ENCODE measurements at places on chromosomes 3 and 15.
A peak's percentile ranks its signal among the peaks of the same experiment; 100 is the strongest.

GRCh38 chr3:156416846-156417558, 137.9 kb downstream of the SSR3 start:
- no peak for DNase-seq

DNA sequence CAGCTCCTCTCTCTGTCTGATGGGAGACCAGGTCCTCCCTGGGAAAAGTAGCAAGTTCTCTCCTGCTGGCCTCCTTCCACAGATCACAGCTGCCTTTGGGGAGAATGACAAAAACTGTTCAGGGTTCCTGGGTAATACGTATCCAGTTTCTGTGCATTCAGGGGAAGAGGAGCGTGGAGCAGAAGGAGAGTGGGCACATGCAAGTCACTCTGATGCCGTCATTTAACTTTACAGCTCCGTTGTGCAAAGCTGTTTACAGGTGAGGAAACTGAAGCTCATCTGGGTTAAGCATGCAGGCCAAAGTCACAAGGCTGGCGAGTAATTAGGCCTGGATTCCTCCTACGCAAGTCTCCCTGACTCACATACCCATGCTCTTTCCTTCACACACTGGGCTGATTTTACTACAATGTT, 7.5 kb upstream of the TM4SF1 start:
- DNase-seq, result no peak

DNA sequence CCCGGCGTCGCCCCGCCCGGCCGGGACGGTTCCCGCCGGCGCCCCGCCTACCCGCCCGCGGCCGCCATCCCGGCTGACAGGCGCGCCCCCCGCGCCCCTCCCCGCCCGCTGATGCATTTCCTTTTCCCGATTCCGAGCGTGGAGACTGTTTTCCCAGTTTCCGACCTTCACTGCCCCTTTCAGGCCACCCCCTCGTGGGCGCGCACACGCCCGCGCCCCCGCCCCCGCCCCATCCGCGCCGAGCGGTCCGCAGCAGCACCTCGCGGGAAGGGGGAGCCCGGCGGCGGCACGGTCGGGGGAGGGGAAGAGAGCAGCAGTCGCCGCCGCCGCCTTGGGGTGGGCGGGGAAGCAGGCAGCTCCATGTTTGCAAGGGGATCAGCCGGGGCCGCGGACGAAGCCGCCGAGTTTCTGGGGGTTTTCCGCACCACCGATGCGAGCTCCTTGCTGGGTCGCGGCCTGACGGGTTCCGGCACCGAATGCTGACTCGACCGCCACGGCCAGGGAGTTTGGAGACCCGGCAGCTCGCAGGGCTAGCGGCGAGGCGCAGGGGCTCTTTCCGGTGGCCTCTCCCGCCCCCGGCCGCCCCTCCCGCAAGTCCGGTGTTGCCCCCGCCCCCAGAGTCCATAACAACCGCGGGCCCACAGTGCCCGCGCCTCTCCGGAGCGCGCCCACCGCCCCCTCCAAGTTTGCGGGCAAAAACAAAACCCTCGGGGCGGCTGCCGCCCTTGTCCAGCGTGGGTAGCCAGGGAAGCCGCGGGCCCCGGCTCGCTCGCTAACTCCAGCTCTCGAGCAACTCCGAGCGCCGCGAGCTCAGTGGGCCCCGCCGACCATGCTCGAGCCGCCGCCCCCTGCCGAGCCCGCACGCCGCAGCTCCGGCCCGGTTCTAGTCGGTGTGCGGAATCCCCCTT, 3.2 kb upstream of the SIN3A start:
- peak; percentile 89 for DNase-seq

- DNase-seq, result peak; percentile 68
Measured at GRCh38 chr3:53255423-53255774, 423 bp downstream of the TKT start.

DNA sequence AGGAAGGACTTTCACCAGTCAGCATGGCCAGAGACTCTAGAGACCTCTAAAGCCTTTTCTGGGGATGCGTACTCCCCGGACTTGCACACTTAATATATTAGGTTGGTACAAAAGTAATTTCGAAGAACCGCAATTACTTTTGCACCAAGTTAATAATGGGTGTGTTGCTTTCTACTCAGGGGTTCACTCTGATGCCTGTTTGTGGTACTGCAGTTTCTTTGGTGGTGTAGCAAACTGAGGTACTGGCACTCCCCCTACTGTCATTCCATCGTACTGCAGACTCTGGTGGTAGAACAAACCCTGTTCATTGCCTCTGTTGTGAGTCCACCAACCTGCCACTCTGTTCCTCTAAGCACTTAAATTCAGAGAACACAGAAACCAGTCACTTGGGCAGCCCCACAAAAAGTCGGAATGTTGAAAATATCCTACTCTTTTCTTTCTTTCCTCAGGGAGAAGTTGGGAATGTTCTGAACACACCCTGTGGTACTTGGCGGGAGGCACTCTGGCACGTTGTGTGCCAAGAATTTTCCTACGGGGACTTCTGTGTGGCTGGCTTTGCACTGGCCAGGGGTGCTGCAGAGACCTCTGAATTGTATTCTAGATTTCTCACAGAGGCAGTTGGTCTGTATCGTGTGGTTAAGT, 46.3 kb downstream of the GABRG3 start:
- DNase-seq, result no peak

DNA sequence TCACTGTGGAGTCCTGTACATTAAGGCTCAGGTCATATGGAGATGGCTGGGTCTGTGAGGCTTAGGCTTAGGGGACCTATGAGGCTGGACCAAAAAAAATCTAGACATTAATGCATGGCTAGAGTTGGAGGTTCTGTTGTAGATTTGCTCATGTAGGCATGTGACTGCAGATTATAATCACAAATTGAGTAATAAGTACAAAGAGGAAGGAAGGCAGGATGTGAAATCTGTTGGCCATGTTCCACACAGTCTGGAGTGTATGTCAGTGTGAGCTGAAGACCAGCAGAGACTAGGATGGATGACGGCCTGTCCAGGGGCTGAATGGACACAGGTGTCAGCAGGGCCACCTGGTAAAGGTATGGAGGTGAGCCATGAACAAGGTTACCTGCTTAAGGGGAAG, at the start of gene ST3GAL6:
Gene ST3GAL6 (plus strand): TSS at position 265 of the 400 bp plus-strand sequence. CDS start 5,101 bp downstream, outside the sequence.
- DNase-seq, result no peak

- DNase-seq, result no peak
Measured at GRCh38 chr3:11671648-11672100, 28.0 kb upstream of the VGLL4 start.

- DNase-seq, result no peak
Measured at GRCh38 chr3:62562017-62562416, 188.7 kb upstream of the FEZF2 start.

DNA sequence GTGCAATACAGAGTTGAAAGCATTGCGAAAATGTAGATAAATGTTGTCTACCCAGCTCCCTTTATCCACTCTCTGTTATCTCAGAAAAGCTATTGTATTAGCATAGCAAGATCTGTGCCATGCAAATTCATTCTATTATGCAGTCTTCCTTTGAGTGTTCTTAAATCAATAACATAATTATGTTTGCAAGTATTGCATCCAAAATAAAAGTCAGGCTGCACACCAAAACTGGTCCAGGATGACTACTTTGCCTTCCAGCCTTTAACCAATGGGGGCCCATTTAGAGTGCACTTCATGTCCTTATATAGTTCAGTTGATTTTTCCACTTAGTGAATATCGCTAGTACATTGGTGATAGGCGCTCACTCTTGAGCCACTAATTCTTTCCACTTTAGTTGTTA, 107.4 kb upstream of the MLF1 start:
- no peak for DNase-seq

GRCh38 chr3:197514786-197515355, 40.9 kb downstream of the BDH1 start:
- no peak for DNase-seq

DNA sequence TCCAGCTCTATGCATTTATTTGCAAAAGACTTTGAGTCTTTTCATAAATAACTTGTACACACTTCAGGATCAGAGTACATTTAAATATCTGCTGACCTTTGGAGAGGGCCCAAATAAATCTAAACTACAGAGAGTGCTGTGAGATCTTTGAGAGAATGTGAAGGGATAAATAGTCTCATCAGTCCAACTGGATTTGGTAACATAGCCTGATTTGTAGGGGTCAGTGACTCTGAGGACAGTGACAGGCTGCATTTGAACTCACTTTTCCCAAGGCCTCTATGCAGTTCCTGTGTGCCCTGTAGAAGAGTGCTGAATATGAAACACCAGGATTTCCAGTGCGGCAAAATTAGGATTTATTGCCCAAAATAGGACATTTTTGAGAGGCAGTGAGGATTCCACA, 136.2 kb downstream of the ZPLD1 start:
- no peak for DNase-seq

DNA sequence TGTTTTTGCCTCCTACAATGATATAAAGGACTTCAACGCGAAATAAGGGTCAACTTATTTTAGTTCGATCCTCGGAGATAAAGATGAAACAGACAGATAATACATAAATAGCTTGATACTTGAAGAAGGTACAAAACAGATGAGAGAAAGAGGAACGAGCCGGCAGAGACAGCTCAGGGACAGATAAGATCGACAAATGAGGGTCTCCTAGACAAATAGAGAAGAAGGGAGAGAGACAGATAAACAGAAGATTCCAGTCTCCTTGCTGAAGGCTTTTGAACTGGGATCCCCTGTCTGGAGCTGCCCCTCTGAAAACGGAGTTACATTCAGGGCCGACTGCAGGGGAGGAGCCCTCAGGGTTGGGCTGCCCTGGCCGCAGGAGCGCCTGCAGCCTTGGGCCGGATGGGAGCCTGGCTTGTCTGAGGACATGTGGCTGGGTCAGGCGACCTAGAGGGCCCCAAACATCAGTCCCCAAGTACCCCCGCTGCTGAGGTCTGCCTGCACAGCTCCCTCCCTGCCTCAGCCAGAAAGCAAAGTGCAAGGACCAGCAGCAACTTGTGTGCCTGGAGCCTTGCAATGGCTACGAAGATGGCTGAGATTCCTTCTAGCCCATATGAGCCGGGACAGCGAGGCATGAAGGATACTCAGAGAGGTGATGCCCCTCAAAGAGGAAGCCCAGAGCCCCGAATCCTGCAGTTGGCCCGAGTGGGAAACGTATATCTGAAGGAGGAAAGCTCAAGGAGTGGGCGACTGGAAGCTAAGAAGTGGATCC, 926 bp upstream of the SKOR1 start:
- no peak for DNase-seq

- DNase-seq, result no peak
Measured at GRCh38 chr3:158774965-158775364, 26.9 kb upstream of the MFSD1 start.

- DNase-seq, result no peak
Measured at GRCh38 chr15:36356978-36357601, 222.3 kb upstream of the CDIN1 start.

GRCh38 chr3:184320104-184320445, 5.7 kb downstream of the EIF4G1 start:
- DNase-seq, result no peak

DNA sequence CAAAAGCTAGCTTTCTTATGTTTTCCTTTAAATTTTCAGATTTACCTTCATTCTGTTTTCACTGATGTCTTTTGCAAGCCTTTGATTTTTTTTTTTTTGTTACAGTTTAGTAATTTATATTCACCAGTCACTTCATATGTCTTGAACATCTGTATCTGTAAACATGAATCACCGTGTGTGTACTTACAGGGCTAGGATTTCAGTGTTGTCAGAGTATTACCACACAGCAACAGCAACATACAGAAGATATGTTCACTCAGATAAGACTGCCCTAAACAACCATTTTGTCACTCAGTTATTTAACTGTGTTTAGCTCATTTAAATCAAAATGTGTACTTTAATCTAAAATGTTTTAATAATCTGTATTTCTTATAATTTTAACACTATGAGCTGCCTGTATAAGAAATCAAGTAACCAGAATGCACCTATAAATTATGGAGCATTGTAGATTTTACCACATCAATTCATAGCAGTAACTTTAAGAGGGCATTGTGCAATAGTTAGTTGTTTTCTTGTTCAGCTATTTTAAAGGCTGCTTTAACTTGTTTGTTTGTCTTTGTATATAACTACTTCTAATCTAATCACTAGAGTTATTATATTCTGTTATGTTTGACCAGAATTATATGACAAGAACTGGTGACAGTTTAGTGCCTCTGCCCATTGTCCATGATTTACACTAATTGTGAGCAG, 50.4 kb downstream of the GHSR start:
- no peak for DNase-seq

DNA sequence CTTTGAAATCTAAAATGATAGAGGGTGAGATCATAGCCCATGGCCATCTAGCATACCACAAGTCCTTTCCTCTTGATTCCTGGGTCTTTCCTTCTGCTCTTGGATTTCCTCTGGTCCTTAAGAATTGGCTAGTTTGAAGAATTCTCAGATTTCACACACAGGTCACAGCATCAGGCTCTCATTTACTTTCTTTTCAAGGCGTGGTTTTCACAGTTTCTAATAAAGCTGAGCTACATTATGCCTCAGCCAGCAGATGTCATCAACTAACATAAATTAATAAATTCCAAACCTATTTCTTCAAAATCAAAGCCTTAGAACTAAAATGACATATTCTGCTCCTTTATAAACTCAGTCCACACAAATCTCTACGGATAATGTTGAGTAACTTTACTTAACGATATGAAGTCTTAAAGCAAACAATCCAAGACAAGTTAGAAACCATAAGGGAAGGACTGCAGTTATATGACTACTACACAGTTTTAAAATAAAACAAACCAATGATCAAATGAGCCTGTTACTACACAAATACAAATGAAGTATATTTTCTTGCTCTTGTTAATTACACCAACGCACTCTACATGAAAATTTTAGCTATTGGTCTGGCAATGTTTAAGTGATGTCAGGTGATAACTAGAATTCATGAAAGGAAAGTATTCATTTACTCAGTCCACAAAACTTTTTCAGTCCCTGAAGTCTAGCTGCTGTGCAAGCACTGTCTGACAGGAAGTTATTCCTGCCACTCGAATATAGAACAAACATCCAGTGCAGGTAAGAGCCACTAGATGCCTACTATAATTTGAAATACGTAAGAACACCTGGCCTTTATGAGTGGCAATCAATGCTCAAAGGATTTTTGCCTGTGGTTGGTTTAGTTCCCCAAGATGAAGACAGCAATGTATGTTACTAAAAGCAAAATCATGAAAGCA, 9.2 kb downstream of the CCDC14 start:
- no peak for DNase-seq

DNA sequence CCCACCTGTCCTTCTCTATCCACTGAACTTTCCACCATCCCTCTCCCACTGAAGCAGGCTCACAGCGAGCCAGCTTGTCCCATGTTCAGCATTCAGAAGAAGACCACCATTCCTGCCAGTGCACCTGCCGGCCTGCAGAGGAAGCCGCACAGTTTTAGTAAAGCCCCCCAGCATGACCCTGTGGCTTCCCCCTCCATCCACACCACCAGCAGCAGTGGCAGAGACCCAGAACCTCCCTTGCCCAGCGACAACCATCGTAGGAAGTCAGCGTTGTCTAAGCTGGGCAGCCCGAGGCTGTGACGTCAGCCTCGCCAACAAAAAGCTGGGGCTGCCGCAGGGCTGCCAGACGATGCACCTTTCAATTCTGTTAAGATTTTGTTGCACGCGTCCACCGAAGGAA, 66.6 kb upstream of the TAMM41 start:
- DNase-seq, result no peak

- DNase-seq, result no peak
Measured at GRCh38 chr15:30062881-30063280, 19.9 kb upstream of the GOLGA8J start.

- DNase-seq, result no peak
Measured at GRCh38 chr3:131361464-131362421, 19.8 kb upstream of the NUDT16 start.

All from T-helper 2 cell (primary cell).